ENCODE measurements at places on chromosomes 4 and X. TPM values are rescaled to one million over a fixed set of nuclear protein-coding genes. Genes with fewer than 3 reads are reported as not detected.

FMR1NB gene
- total RNA-seq = not detected

ARMCX4 gene
- total RNA-seq = 22.1 TPM

MAGEA9B gene
- total RNA-seq = not detected

FRMD7 gene
- total RNA-seq = not detected

HTN3 gene
- total RNA-seq = not detected

XAGE1A gene
- not detected for total RNA-seq

HNRNPH2 gene
- total RNA-seq = 67.7 TPM

DNA sequence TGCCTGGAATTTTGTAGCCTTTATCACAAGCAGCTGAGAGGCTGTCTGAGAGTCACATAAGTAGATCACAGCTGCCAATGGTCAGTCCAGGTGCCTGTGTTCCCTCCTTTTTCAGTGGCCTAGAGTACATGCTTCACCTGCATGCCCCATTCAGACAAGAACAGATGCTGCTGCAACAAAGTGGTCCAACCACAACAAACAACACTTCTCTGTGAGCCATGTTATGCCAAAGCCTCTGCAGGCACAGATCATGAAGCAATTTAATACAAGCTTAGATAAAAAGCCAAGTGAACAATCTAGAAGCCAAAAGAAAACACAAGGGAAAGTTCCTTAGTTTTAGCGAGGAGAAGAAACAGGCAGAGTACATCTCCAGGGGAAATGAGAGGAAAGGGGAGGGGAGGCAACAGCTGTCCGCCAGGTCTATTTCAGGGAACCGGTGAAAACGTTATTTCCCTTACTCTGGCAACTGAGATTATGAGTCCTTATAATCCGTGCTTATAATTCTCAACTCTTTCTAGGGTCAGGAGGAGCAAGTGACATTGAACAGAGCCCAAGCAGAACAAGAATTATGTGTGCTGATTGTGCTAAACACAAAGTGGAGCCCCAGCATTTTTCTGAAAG lies 92.6 kb downstream of the TSPAN5 start:
- no peak for DNase-seq

GRCh38 chr4:54169176-54169575 lies 59.9 kb upstream of the PDGFRA start:
- no peak for DNase-seq

DNA sequence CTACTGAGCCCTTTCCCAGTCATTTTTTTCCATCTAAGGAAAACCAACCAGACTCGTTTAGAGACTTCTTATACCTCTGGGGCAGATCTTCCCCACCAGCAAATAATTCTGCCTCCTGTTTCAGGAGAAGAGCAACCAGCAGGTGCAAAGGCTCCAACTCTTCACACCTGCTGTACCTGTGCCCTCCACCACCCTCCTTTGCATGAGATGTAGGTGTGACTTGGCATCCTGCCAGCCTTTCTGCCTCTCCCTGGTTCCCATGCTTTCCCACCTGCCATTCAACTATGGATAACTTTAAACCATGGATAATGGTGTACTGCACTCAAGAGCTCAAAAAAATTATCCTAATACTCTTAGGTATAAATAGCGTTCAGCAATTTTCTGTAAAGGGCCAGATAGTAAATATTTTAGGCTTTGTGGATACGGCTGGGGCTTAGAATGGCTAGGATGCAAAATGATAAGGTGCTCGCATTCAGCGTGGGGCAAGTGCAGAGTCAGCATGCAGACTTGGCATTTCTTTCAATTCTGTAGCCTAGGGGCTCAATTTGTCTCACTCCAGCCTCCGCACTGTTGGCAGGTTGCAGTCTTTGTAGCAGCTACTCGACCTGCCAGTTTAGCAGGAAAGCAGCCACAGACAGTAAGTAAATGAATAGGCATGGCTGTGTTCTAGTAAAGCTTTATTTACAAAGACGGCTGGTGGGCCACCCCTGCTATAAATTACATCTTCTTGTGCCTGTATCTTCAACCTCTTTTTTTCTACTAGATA lies 79.8 kb downstream of the HCCS start:
- DNase-seq = no peak

- no peak for DNase-seq
These were observed 151.0 kb upstream of the PPARGC1A start for GRCh38 chr4:24040811-24041210.

DNA sequence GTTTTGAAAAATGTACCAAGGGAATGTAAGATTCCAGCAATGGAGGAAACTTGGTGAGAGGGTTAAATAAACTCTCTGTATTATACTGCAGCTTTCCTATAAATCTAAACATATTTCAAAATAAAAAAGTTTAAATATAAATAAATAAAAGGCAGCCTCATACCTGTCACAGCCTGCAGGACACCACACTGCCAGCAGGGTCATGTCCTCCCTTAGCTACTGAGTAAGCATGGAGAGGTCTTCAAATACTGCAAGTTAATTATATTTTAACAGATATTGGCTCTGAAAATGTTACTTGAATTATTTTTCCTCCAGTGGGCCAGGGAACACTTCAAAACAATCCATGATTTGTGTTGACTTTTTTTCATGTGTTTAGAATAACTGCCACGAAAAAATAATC lies 852.8 kb upstream of the PCDH7 start:
- DNase-seq = no peak

DNA sequence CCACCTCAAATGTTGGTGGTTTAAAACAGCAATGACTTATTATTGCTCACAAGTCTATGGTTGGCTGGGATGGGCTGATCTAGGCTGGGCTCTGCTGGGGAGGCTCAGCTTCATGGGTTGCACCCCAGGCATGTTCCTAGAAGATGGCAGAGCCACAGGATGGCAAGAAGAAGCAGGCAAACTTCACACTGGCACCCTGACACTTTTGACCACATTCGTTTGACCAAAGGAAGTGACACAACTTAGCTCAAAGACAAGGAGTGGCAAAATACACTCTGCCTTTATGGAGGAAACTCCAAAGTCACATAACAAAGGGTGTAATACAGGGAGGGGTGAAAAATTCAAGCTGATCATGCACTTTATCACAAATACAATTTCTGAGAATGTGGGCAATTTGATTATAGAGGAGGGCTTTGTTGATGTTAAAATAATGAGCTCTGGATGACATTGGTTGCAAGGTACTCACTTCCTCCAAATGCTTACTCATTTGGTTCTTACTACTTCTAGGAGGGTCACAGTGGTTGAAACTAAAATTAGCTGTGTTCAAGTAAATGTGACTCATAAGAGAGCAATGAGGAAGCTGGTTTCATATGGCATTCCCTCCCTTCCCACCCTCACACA lies 249.2 kb upstream of the RPS6KA3 start:
- DNase-seq = no peak

DNA sequence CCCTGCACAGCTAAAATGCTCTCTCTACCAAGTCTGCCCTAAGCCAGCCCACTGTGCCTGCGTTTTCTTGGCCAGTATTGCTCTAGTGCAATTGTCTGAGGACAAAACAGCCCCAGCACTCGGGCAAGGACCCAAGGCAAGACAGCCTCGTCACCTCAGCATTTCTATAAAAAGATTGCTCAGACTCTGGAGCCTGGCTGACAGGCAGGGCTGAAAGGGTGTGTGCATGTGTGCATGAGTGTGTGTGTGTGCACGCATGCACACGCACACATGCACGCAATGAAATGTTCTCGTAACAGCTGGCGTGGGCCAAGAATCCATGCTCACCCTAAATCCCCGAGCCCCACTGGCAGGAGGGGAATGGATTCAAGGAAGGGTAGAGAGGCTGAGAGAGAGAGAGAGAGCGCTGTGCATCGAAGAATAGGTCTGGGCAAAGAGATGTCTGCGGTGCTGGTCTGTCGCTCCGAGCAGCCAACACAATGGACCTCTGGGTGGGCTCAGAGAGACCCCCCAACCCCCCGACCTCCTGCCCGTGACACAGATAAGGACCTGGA lies 579.2 kb downstream of the BCOR start:
- DNase-seq = no peak

- no peak for DNase-seq
These were observed 37.7 kb upstream of the ACSL4 start for GRCh38 chrX:109770780-109771179.

DNA sequence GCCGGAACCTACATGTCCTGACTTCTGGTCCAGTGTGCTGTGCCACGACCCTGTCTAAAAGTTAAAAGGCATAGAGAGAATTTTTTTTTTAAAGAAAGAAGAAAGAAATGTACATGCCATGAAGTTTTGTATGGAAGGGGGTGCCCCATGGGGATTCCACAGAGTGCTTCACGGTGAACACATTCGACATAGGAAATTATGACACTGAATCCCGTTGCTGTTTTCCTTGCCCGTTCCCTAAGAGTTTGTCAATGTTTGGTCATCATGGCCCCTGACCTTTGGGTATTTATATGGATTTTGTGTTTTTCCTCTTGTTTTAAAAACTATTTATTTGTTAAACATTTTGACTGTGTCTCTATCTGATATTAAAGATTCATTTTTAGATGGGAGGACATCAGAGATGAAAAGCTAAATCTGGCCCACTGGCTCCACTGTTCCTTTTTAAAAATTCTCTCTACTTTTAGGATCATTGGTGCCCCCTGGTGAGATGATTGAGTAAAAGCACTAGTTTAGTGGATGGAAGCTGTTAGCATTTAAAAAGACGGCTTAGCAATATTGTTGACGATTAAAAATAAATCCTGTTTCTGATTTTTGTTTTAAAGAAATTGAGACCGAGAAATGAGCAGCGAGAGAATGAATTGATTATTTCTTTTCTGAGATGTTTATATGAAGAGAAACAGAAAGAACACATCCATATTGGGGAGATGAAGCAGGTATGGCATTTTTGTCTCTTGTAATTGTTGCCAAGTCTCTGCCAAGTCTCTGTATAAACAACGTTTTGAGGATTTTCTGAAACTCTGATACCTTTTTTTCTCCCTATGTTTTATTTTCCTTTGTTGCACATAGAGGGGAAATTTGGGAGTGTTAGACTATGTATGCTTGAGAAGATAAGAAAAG lies 75.0 kb downstream of the PTTG2 start:
- no peak for DNase-seq

DNA sequence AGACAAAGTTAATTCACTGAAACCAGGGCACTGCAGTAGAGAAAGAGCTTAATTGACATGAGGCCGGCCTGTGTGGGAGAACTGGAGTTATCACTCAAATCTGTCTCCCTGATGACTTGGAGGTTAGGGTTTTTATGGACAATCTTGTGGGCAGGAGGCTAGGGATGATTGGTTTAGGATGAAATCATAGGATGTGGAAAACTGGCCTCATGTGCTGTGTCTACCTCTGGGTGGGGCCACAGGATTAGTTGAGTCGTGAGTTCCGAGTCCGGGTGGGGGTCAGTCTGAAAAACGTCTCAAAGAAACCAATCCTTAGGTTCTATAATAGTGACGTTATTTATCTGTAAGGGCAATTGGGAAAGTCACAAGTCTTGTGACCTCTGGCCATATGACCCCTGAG lies 68.1 kb downstream of the UCHL1 start:
- no peak for DNase-seq
